ENCODE measurements at places on chromosomes 13 and 19.

- DNase-seq, result no peak
These were observed 101.0 kb downstream of the PAN3 start for GRCh38 chr13:28239374-28239773.

GRCh38 chr13:114069376-114070097 lies 62.9 kb downstream of the RASA3 start:
- no peak for DNase-seq

GRCh38 chr13:30224732-30225131 lies 82.6 kb downstream of the KATNAL1 start:
- DNase-seq, result no peak

- no peak for DNase-seq
These were observed 2.5 kb downstream of the RPS9 start for GRCh38 chr19:54203151-54203611.

- peak; percentile 71 for DNase-seq
These were observed 6.4 kb downstream of the LYL1 start for GRCh38 chr19:13095934-13096927.

- no peak for DNase-seq
These were observed 7.7 kb downstream of the DIS3 start for GRCh38 chr13:72774019-72774418.

DNA sequence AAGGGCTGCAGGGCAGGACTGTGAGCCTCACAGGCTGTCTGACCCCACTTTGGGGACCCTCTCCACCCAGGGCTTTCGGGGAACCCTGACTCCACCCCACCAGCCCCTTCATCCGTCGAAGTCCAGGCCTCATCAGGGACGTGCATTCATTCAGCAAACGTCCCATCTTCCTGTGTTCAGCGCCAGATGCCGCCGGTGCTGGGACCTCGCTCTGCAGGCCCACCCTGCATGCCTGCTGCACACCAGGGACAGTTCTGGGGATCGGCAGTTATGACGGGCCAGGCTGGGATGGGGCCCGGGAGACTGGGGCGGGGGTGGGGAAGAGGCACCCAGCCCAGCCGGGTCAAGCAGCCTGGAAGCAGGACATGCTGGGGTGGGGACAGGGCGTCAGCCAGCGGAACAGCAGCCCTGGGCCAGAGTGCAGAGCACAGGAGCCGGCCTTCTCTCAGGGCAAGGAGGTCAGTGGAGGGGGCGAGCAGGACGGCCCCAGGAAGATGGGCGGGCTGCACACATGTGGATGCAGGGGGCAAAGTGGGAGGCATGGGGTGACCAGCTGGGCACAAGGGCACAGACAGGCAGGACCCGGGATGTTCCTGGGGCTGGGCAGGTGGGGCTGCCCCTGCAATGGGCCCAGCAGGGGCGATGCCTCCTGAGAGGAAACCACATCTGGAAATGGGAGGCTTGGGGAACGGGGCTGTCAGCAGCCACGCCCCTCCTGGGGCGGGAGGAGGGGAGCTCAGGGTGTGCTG lies 5.1 kb downstream of the GAMT start:
- no peak for DNase-seq

- DNase-seq, result no peak
These were observed 64.7 kb upstream of the STARD13 start for GRCh38 chr13:33349986-33350826.

DNA sequence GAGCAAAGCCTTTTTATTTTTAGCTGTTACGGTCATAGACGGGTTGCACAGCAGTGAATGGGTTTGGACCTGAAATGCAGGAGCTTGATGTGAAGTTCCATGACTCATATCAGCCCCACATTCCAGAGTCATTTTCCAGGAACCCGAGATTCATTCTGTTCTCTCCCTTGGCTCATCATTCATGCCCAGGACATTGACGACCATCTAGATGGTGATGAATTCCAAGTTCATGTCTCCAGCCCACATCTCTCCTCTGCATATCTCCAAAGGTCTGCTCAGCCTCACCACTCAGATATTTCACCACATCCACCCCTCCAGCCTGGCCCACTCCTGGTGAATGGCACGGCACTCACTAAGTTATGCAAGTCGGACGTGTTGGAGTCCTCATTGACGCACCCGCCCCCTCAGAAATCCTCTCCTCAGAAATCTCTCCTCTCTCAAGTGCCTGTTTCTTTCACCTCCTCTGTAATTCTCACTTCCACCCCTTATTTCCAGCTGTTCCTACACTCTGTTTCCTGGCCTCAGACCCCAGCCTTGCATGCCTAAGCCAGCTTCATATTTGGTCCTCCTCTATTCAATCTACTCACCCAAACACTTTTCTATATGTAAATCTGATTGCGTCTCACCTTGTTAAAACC lies 83.1 kb downstream of the ALOX5AP start:
- no peak for DNase-seq

- no peak for DNase-seq
These were observed 3.9 kb downstream of the CD209 start for GRCh38 chr19:7743425-7743841.

DNA sequence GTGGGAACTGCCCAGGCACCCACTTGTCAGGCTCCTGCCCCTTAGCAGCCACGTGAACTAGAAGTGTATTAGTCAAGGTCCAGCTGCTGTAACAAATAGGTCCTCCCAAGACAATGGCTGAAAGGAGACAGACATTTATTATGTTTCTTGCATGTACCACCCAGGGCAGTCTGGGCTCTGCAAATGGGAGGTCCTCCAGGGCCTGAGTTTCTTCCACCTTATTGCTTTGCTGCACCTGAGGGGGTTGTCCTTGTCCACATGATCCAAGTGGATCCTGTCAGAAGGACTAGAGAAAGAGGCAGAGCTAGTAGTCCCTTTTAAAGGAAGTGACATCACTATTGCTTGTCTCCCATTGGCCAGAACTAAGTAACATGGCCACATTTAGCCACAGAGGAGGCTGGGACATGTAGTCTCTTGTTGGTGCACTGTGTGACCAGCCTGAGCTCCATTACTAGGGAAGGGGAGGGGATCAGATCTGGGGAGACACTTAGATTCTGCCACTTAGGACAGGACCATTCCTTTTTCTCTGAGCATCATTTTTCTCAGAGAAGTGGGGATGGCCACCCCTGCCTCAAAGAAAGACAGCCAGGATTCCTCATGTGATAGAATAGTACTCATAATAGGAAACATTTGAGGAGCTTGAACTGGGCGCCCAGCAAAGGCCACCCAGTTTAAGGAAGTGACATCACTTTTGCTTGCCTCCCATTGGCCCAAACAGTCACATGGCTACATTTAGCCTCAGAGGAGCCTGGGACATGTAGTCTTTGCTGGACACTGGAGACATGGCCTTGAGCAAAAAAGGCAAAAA lies 15.1 kb downstream of the CC2D1A start:
- DNase-seq, result peak; percentile 51

GRCh38 chr19:53864308-53864836 lies 3.3 kb upstream of the MYADM start:
- no peak for DNase-seq

- no peak for DNase-seq
These were observed 113.9 kb upstream of the UBL3 start for GRCh38 chr13:29964181-29964845.

DNA sequence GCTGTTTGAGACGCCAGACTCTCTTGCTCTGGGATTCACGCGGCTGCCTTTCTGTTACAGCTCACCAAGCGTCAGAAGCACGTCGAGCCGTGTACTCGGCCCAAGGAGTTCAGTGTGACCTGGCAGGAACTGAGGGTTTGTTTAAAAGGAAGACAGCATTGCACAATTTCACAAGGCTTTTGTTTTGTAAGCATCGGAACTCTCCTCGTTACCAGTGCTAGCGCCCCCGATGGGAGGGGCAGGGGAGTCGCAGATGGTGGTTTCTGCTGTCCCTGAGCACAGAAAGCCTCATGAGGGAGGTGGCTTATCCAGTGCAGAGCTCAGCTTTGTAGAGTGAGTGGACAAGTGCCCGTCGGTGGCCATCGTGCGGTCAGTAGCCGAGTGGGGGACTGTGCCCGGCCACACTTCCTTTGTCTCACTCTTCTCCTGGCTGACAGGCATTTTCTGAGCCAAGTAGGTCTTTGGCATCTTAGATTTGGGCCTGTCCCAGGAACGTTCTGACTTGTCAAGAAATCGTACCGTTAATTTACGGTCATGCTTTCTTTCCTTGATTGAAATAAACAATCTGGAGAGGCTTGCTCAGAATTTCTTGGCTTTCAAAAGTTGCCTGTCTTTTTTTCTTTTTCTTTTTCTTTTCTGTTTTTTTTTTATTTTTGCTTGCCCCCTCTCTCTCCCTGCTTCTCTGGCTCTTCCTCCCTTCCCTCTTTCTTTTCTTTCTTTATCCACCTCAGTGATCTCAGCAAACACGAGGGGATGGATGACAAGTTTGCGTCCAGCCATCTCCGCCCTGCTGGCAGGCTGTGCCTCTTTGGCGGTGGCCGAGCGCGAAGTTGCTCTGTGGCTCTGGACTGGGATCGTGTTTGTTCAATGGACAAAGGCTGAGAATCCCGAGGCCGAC lies 7.7 kb downstream of the KDM4B start:
- no peak for DNase-seq

DNA sequence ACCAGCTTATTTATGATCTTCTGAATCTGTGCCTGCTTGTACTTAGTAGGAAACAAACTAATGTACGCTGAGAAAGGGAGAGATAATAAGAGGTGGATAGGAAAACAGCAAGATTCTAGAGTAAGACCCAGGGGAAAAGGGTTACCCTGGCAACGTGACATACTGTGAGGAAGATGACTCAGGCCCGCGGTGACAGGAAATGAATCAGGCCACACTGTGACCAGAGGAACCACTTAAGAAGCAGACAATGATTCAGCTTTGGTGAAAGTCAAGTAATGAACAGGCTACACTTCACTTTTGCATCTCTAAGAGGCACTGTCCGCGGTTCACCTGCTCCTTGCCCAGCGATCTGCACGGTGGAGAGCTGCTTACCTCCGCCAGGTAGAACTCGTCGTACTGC lies 158.2 kb downstream of the NALCN start:
- DNase-seq, result no peak

GRCh38 chr19:4815426-4816201 lies 15.9 kb downstream of the TICAM1 start:
- DNase-seq, result peak; percentile 91

GRCh38 chr19:17554968-17555479 lies 425 bp upstream of the COLGALT1 start:
- DNase-seq, result no peak

DNA sequence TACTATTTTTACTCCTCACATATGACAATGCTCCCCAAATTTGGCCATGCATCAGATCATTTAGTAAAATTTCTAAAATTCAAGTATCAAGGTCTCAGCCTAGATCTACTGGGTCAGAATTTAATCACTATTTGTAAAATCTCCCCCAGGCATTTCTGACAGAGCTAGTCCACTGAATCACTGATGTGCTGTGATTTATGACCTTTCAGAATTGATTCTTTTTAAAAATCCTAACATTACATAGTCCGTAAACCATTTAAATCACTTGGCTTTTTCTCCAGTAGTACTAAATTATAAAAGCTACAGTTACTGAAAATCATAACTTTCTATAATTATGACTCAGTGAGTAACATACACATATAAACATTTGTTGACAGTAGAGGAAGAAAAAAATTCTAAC lies 92.8 kb upstream of the RAP2A start:
- DNase-seq, result no peak

- DNase-seq, result no peak
These were observed 4.5 kb downstream of the CPB2 start for GRCh38 chr13:46100191-46100815.

DNA sequence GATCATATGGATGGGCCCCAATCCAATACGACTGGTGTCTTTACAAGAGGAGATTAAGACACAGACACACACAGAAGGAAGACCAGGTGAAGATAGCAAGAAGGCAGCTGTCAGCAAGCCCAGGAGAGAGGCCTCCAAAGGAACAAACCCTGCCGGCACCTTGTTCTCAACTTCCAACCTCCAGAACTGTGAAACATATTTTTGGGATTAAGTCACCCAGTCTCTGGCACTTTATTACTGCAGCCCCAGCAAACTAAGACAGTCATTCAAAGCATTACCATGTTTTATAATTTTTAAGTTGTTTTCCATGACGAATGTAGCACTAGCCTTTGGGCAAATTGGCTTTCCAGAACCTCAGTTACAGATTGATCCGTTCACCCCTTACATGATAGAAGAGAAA lies 11.3 kb downstream of the STARD13 start:
- no peak for DNase-seq

DNA sequence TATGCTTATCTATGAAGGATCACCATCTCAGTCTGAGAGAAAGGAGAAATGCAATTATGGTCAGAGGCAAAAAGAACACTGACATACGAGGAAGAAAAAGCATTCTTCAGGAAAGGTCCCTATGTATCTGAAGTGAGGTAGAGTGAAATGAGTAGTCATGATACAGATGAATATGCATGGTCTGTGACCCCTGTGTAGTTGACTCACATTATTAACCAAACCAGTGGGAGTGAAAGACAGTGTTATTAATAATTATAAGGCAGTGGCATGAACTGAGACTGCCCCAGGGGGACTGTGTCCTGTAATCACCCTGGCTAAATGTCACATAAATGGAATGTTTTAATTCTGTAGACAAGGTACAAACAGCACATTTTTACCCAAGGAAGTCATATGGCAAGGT lies 1320.2 kb upstream of the PCDH9 start:
- DNase-seq, result no peak

DNA sequence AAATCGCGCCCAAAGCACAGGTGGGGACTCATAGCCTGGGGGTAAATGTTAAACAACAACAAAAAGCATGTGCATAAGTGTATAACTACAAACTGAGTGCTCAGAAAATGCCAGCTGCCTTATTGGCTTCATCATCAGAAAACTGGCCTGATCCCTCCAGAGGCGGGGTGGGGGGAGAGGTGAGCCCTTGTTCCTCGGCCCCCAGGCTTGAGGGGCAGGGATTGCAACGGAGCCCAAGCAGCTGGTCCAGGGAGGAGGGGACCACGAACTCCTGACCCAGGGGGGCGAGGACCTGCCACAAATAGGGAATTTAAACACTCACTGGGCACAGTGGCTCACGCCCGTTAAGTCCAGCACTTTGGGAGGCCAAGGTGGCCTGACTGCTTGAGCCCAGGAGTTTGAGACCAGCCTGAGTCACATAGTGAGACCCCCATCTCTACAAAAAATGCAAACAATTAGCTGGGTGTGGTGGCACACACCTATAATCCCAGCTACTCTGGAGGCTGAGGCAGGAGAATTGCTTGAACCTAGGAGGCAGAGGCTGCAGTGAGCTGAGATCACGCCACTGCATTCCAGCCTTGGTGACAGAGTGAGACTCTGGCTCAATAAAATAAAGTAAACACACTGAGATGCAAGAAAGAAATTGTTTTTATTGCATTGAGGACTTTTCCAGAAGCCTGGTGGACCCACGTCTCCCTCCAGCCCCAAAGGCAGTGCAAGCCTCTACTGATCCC lies 8.7 kb downstream of the SIRT6 start:
- peak; percentile 23 for DNase-seq

Measured in WERI-Rb-1 (cell line).